ENCODE measurements at places on chromosomes 1 and 21.
A peak's percentile ranks its signal among the peaks of the same experiment; 100 is the strongest.

DNA sequence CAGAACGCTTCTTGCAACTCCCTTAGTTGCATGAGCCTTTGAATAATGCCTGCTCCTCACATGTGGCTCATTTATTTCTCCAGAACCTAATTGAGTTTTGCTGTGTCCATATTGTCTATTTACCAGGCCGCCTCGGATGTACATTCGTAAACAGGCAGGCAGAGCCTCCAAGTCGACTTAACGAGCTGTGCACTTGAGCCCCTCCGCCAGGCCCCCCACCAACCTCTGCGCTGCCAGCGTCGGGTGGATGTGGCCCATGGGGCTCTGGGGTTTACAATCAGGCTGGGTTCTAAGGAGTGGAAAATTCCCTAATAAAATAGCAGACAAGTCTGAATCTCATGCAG lies 106.1 kb downstream of the NPHP4 start:
- DNase-seq = no peak

- DNase-seq = no peak
These were observed 326 bp downstream of the BRWD1 start for GRCh38 chr21:39313042-39313570.

- no peak for DNase-seq
These were observed 13.3 kb upstream of the TFF1 start for GRCh38 chr21:42379426-42380215.

GRCh38 chr1:2124446-2125198 lies 70.0 kb downstream of the FAAP20 start:
- no peak for DNase-seq

DNA sequence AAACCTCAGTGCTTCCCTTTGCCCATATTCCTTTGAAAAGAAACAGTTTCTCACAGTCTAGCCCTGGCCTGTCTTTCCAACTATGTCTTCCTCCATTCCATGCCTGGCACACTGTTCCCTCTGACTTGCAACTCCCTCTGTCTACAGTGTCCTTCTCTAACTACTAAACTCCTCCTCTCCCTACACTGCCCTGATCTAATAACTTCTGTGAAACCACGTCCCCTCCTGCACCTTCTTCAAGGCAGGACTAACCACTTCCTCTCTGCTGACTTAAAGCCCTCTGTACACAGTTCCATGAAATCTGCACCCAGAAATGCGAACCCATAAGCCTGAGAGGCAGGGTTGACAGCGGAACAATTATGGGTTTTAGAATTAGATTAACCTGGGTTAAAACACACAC lies 62.2 kb upstream of the ATP1B1 start:
- peak; percentile 94 for DNase-seq

- no peak for DNase-seq
These were observed 39.6 kb upstream of the GPR153 start for GRCh38 chr1:6300342-6301048.

GRCh38 chr21:33211732-33212131 lies 18.0 kb upstream of the IFNAR2 start:
- no peak for DNase-seq

DNA sequence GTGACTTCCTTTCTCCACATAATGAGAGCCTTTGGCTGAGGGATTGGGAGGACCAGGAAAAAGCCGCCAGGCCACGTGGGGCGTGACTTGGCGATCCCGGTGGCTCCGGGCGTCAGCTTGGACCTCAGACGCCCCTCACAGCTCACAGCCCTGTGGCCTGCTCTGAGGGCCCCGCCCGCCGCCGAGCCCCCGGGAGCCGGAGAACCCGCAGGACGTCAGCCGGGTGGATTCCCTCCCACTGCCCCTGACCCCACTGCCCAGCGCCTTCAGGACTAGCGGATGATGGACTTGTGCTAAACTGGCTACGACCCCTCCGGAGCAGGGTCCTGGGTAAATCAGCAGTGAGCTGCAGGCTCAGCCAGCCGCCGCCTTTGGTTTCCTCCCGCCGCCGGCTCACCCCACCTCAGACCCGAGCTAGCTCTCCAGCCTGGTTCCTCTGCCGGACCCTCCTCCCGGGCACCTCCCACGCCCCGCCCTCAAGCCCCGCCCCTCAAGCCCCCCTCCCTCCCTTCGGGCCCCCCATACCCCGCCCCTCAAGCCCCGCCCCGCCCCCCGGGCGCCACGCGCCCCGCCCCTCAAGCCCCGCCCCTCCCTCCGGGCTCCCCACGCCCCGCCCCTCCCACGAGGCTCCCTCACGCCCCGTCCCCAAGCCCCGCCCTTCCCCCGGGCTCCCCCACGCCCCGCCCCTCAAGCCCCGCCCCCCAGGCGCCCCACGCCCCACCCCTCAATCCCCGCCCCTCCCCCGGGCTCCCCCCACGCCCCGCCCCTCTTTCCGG lies 10.0 kb upstream of the FAAP20 start:
- DNase-seq = peak; percentile 61

GRCh38 chr1:42952303-42953001 lies 6.2 kb downstream of the SLC2A1 start:
- DNase-seq = no peak

DNA sequence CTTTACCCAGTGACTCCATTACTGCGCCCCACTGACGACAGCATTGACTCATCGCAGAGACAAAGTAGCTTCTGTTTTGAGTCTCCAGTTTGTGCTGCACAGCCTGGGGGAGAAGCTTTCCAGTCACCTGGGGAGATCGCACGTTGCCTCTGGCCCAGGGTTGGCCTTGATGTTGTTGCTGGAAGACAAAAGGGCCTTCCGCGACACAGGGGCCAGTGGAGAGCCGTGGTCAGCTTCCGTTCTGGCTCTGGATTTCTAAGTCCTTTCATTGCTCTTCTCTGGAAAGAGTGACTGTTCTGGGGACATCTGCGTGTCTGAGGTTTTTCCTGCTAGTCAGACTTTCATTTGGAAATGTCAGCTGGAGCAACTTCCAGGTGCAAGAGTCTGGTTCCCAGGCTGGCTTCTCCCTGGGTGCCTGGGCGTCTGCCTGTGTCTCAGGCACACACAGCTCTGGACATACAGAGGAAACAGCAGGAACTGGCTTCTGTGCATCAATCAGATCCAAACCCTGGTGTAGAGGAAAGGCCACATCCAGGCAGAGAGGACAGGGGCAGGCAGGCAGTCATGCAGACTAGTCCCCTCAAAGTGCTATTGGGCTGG lies 257.0 kb downstream of the SIPA1L2 start:
- no peak for DNase-seq

- no peak for DNase-seq
These were observed 33.1 kb downstream of the PTPRU start for GRCh38 chr1:29269382-29269781.

- DNase-seq = no peak
These were observed 329.8 kb upstream of the VAMP3 start for GRCh38 chr1:7441143-7441841.

- no peak for DNase-seq
These were observed 8.3 kb downstream of the PADI1 start for GRCh38 chr1:17213148-17213781.

- no peak for DNase-seq
These were observed 4.9 kb upstream of the B4GALT3 start for GRCh38 chr1:161182214-161182613.

- DNase-seq = no peak
These were observed 34.2 kb downstream of the HIVEP3 start for GRCh38 chr1:41884256-41885230.

DNA sequence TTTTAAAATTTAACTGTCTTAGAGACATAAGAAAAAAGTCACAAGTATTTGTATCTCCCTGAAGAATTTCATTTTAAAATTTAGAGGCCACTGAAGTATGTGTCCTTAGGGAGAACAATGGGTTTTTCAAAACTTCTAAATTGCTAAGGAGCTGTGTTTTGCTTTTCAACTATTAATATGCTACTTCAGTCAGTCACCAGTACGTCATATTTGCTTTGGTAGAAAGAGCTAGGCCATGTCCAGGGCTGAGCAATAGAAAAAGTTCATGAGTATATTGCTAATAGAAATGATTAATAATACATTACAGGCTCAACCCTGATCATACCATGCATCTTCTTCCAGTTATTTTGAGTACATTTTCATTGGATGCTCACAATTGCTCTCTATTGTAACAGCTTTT lies 1.7 kb upstream of the SGIP1 start:
- DNase-seq = no peak

- no peak for DNase-seq
These were observed 19.0 kb downstream of the CRYZ start for GRCh38 chr1:74713849-74714248.

- peak; percentile 68 for DNase-seq
These were observed 4.5 kb downstream of the HDGF start for GRCh38 chr1:156746728-156747631.

GRCh38 chr1:235950318-235950717 lies 83.6 kb upstream of the LYST start:
- no peak for DNase-seq

DNA sequence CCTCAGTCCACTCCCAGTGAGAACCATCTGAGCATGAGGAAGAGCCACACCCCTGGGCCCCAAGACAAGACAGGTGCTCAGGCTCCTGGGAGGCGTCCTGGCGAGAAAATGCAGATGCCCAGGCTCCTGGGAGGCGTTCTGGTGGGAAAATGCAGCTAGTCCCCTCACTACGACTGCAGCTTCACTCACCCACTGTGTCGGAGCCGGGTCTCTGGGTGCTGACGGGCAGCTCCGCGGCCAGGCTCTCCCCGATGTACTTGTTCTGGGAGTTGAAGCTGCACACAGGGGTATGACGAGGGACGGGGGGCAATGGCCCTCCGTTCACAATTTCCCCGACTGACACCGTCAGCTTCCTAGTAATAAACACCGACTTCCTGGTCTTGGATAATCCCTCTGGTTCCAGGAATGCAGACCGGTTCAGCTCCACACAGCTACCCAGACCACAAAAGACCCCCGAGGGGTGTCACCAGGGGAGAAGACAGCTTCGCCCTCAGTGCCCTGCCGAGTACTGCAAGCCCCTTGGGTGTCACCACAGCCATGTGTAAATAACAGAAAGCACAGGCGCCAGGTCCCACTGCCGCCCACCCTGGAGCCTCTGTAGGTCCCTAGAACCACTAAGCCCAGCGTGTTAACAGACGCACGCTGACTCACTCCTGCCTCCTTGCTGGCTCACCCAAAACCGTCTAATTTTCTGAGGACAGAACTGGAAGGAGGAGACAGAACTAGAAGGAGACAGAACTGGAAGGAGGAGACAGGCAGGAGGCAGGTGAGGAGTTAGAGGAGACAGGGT lies 19.5 kb downstream of the MCM3AP start:
- DNase-seq = no peak

DNA sequence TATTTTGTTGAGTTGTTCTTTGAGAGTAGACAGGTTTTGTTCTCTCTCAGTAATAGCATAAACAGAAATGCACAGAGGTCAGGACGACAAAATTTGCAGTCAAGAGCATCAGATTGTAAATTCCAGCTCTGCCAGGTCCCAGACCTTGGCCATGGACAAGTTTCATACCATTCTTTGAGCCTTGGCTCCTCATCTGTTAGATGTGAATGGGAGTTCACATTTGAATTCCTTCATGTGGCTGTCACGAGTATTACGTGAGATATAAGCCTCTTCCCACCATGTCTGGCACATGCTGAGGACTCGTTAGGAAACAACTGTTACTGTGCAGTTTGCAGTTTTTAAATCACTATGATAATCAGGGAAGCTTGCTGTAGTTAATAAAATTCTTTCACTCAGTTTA lies 93.2 kb upstream of the KCTD3 start:
- DNase-seq = no peak

DNA sequence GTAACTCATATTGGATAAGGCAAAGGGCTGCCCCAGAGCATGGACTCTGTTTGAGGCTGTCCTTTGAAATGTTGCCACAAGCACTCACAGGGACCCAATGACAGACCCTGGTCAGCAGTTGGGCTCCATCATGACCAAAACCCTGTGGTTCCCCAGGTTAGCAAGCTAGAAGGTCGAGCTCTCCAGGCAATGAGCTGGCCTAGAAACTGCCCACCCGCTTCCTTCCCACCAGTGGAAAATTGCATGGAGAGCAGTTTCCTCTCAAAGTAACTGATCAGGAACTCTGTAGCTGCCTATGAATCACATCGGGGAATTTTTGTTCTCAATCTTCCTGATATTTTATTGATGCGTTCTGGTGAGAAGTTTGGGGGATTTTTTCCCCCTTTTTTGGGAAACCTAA lies 52.8 kb downstream of the FHAD1 start:
- no peak for DNase-seq

GRCh38 chr21:29641635-29642550 lies 297.9 kb downstream of the GRIK1 start:
- no peak for DNase-seq

- DNase-seq = no peak
These were observed 20.2 kb upstream of the KCNAB2 start for GRCh38 chr1:6025269-6026094.

DNA sequence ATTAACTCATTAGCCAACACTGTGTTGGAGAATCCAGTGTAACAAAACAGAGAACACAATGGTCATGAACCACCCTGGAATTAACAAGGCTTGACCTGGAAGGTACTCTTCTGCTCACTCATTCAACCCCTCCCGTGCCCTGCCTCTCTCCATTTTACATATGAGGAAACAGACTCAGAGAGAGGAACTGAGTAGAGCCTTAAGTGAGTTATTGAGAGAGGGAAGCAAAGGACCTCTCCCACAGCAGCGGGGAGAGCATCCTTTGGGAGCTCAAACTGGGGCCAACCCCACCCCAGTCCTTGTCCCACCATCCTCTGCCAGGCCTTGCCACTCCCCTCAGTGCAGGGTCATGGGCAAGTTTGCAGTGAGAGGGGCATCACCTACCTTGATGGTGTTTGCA lies 1.4 kb downstream of the S100A12 start:
- DNase-seq = no peak

GRCh38 chr1:183023601-183024316 lies 539 bp downstream of the LAMC1 start:
- DNase-seq = peak; percentile 77

DNA sequence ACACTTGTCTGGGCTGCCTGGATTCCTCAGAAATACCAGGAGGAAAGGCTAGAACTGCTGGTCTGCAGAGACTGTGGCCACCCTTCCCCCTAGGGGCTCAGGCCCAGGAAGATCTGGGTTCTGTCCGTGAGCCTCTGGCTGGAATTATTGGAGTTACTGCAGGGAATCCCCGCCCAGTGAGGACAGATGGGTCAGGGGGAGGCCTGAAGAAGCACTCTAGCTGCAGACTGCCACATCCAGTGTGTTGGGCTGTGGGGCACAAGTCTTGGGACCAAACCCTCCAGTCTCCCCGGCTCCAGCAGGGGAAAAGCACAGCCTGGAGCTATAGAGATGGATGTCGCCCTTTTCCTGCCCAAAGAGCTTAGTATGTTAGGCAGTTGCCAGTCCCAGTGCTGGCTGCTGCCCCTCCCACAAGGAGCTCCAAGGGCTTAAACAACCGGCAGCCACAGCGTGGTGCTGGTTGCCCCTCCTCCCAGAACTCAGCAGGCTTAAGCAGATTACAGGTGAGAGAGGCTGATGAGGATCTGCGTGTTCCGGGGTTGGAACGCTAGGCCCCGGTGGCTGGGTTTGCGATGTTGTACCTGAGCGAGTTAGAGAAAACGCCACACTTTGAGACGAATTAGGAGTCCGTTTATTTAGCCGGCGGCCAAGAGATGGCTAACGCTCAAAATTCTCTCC lies 255.5 kb upstream of the LRRC7 start:
- DNase-seq = no peak

DNA sequence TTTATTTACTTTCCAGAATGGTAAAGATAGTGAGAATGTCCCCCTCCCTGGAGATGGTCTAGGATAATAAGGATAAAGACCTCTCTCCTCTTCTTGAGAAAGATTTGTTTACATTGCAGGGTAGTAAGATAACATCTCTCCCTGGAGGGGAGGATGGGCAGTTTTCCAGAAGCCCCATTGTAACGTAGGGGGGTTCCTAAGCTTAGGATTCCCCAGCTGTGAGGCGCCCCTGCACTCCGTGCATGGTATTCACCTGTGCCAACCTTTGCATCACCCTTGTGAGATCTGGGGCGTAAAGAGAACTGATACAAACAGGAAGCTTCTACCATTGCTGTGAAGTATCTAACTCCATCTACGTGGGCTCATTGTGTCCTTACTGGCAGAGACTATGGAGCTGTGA lies 148.7 kb upstream of the DNAH14 start:
- DNase-seq = no peak

Measured in KBM-7 (cell line).